ENCODE measurements at places on chromosomes 11 and 22.

- DNase-seq: no peak
These were observed 91.0 kb upstream of the SHISAL1 start for GRCh38 chr22:44403602-44404329.

GRCh38 chr11:128981254-128981653 is 38.6 kb upstream of the TP53AIP1 start:
- no peak for DNase-seq

- DNase-seq: no peak
These were observed 2.9 kb downstream of the SOX10 start for GRCh38 chr22:37981282-37982011.

GRCh38 chr11:100849009-100849900 is 162.2 kb downstream of the ARHGAP42 start:
- DNase-seq: no peak

DNA sequence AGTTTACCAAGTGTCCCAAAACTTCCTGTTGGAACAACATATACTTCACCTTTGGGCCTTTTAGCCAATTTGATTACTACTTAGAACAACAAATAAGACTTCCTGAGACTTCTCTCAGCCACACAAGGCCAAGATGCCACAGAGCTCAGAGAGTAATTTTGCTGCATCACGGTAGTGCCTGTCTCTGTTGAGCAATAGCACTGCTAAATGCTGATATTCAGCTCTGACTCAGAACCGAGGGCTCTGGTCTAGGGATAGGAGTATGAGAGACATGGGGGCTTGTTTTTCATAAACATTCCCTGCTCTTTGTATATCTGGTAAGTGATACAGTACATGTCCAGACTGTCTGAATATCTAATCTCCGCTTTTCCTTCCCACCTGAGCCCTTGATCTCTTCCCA is 260.4 kb upstream of the ARHGAP20 start:
- no peak for DNase-seq

DNA sequence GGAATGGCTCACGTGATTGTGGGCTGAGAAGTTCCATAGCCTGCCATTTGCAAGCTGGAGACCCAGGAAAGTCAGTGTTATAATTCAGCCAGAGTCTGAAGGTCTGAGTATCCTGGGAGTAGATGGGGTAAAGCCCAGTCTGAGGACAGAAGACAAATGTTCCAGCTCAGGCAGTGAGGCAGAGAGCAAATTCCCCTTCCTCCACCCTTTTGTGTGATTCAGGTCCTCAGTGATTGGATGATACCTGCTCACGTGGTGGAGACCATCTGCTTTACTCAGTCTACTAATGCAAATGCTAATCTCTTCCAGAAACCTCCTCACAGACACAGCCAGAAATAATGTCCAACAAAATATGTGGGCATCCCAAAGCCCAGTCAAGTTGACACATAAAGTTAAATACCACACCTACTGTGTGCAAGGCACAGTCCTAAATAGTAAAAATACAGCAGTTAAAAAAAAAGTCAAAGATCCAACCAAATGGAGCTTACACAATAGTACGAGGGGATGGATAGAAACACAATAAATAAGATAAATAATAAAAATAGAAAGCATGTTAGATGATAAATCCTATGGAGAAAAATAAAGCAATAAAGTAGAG is 13.2 kb upstream of the APOL6 start:
- DNase-seq: no peak

DNA sequence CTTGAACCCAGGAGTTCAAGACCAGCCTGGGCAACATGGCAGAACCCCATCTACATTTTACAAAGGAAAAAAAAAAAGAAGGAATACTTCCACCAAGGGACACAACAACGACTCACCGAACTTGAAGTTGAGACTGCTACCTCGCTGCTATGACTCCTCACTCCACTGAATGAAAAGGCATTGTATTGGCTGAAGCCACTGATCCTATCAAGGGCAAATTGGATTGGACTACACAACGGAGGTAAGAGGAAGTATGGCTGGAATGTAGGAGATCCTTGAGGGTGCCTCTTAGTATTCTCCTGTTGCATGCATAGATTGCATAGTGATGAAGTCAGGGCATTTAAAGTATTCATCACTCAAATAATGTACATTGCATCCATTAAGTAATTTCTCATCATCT is 97.9 kb downstream of the CWF19L2 start:
- no peak for DNase-seq

- no peak for DNase-seq
These were observed 149.9 kb downstream of the PKNOX2 start for GRCh38 chr11:125314276-125315078.

GRCh38 chr11:131913267-131913666 is 542.9 kb downstream of the NTM start:
- DNase-seq: no peak

DNA sequence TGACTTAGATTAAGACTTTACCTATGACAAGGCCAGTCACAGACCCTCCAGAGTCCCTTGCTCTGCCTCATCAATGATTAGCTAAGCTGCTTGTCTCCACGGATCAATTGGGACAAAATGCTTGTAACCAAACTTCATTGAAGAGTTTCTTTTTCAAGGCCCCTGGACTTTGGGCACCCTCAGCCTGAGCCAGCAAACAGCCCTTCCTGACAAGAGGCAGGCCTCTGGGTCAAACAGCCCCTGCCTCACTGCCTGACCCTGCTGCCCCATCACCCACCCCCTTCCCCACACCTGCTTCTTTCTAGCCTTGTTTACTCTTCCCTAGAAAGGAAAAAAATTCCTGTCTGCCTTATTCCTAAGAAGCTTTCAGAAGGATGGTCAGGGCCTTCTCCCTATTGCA is 26.3 kb upstream of the CDON start:
- no peak for DNase-seq

DNA sequence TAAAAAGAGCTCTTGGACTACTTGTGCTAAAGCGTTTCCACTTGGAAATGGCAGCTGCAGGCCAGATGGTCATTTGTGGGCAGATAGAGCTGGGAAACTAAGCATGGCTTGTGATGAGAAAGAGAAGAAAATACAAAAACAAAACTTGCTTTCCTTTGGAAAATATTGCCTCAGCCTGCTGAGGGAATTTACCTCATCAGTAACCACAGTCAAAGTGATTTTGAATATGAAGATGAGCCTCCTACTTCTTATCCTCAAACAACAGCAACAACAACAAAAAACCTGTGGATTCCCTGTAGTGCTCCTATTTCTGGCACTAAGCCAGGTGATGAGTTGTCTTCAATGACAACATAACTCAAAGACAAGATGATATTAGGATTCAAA is 62.7 kb upstream of the FIBIN start:
- no peak for DNase-seq

GRCh38 chr22:21865041-21865440 is 2.4 kb downstream of the MAPK1 start:
- DNase-seq: no peak
